ENCODE measurements at places on chromosomes 3 and 15. TPM values are rescaled to one million over a fixed set of nuclear protein-coding genes. Genes with fewer than 3 reads are reported as not detected.

FNDC3B gene
- 9.2 TPM for total RNA-seq

MESP1 gene
- 3.0 TPM for total RNA-seq

TRPM1 gene
- not detected for total RNA-seq

ANKRD63 gene
- total RNA-seq: not detected

SLC27A2 gene
- total RNA-seq: 20.1 TPM

GRAMD1C gene
- 2.1 TPM for total RNA-seq

CISH gene
- 222 TPM for total RNA-seq

TP63 gene
- total RNA-seq: 0.06 TPM

PROK2 gene
- total RNA-seq: not detected

MANF gene
- 109 TPM for total RNA-seq

PLA1A gene
- total RNA-seq: not detected

BFSP2 gene
- not detected for total RNA-seq

KLF15 gene
- not detected for total RNA-seq

C3orf22 gene
- not detected for total RNA-seq

FANCD2OS gene
- not detected for total RNA-seq

TIMP4 gene
- total RNA-seq: not detected
